ENCODE measurements at places on chromosomes 11 and 22.

DNA sequence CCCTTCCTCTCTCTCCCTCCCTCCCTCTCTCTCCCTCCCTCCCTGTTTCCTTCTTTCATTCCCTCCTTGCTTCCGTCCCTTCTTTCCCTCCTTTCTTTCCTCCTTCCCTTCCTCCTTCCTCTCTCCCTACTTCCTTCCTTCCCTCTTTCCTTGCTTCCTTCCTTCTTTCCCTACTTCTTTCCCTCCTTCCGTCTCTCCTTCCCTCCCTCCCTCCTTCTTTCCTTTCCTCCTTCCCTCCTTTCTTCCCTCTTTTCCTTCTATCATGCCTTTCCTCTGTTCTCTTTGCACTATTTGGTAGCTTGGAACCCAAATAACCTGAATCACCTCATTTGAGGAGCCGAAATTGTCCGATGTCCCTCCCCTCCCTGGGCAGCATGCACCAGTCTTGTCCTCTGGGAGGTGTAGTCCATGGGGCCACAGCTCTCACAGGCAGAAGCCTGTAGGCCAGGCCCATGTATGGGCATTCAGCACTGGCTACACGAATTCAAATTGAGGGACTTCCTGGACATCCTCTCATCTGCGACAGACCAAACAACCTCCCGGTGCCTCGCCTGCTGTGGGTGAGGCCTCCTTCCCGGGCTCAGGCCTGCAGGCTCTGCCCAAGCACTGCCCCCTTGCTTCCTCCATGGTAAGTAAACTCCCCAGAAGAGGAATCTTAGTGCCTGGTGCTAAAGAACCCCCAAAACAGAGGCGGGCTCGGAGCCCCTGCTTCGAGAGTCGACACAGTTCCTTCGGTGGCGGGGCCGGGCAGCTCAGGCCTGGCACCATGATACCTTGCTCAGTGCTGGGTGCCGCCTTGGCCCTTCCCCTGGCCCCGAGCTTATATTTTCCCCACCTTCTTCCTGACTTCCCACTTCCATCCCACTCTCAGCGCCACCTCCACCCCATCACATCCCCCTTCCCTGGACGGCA is 454.1 kb upstream of the CADM1 start:
- no peak for DNase-seq

DNA sequence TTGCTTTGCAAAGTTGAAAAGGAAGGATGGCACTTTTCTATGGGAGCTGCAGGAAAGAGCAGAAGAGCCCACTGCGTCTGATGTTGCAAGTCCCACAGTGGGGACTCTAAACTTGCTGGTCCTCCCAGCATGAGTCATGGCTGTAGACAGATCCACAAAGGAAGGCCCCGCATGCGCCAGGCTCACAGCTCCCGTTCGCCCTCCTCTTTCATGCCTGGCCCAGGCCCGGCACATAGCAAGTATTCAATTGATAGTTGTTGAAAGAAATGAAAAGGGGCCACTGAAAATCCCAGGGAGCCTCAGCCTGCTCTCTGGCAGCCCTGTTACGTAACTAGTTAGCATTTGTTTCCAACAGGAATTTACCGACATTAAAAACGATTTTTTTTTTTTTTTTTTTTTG is 18.9 kb downstream of the AP1B1 start:
- DNase-seq = no peak

- no peak for DNase-seq
These were observed at the start of gene GAB4 for GRCh38 chr22:17007852-17008731. Gene GAB4, minus strand, starts transcription at chr22:17008222. Its CDS starts 108 bp downstream, at chr22:17008114.

DNA sequence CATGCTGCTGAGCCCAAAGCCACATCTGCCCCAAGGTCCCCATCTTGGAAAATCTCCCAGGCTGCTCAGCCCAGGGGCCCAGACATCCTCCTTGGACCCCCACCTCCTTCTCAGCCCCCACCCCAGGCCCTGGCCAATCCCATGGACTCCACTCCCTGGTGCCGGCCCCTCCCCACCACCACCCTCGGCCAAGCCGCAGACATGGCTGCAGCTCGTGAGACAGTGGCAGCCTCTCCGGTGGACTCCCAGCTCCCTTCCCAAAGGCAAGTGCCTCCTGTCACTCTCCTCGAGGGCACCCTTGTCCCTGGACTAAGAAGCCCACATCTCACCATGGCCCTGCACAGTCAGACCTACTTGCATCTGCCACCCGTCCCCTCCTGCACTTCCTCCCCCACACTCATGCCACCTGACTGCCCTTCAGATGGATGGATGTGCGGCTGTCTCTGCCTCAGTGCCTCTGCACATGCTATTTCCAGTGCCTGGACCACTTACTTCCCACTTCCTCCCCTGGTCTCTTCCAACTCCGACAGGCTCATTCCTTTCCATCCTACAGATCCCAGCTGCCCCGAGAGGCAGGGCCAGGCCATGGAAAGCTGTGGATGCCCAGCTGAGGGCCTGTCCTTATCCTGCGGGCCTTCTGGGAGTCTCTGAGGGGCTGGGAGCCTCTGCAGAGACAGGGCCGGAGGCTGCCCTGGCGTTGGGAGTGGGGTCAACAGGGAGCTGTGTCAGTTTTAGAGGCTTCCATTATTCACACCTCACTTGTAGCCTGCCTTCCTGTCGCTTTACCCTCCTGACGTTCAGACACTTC is 25.5 kb upstream of the RFPL3 start:
- DNase-seq = no peak

GRCh38 chr11:13316528-13316961 is 39.0 kb downstream of the BMAL1 start:
- DNase-seq = no peak

DNA sequence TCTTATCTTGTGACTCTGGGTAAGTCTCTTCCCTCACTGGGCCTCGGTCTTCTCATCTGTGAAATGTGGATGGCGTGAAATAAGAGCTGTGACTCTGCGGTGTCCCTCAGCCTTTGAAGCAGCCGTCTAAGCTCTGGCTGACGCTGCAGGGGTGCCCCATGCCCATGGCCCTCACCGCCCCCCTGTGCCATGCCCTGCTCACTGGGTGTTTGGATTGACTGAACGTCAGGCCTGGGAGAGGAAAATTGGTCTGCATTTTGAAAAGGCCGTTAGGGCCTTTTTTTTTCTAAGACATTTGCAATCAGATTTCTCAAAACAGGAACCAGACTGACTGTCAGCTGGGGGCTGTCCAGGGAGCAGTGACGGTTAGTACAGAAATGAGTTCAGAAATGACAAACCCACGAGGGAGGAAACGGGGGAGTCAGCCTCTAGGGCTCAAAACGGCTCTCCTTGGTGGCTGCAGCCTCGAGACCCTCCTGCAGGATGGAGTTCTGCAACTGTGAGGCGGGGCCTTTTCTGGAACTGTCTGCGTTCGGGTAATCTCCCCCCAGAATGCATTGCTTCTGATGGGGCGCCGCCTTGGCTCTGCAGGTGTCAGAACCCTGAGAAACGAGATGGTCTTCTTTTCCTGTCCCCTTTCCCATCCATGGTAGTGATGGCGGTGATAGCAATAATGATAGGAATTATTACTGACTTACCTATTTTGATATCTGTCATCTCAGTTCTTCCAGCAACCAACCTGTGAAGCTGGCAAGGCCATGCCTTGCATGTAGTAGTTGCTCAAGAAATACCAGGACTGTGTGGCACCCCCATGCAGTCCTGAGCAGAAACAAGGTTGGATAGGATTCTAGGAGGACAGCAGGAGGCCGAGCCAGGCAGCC is 2.0 kb downstream of the GRK2 start:
- DNase-seq = peak; percentile 64

- no peak for DNase-seq
These were observed 48.8 kb upstream of the B3GAT1 start for GRCh38 chr11:134460881-134461280.

DNA sequence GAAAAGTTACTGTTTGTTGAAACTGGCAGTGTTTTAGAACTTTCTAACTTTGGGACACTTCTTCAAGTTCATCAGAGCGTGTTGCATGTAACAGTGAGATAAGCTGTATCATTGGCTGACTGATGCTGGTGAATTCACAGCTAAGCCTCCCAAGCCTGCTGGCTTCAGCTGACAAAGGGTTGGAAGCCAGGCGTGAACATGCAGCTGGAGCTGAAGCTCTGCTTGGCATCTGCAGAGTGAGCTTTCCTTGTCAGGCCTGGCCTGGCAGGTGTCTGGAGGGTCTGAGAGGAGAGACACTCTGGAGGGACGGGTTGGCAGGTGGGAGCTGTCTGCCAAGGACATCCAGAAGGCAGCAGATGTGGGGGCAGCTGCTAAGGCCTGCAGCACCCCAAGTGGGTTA is 1.5 kb downstream of the AMPD3 start:
- no peak for DNase-seq
